Common myeloid progenitor, CD34-positive (primary cell): ENCODE measurements at places on chromosomes 5 and 9.

- H3K27ac ChIP-seq, result no peak overlapping the region
- H3K27me3 ChIP-seq, result no peaks in the 10 kb centered on the region
- no peak overlapping the region for H3K4me3 ChIP-seq
Observed at GRCh38 chr5:39394946-39395345, 29.8 kb downstream of the DAB2 start.

GRCh38 chr5:4058899-4059298, 463.3 kb downstream of the IRX1 start:
- H3K4me3 ChIP-seq, result no peak overlapping the region
- no peaks in the 10 kb centered on the region for H3K4me1 ChIP-seq
- no peaks in the 10 kb centered on the region for H3K27me3 ChIP-seq
- no peak for DNase-seq

DNA sequence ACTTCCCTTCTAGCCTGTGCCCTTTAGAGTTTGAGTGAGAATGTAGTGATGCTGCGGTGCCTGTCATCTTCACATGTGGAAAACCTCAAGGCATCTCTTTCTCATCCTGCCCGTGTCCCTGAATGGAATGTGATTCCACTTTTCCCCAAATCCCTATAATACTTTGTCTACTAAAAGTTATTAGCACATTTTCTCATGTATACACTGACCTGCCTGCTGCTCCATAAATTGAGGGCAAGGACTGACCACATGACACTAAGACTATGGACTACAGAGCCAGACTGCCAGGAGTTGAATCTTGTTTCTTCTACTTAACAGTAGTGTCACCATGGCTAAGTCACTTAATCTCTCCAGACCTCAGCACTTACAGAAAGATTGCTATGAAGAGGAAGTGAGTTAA, 93.0 kb downstream of the TEK start:
- H3K27me3 ChIP-seq, result no peaks in the 10 kb centered on the region
- no peak overlapping the region for H3K27ac ChIP-seq
- no peaks in the 10 kb centered on the region for H3K4me1 ChIP-seq
- no peaks in the 10 kb centered on the region for H3K36me3 ChIP-seq
- no peak for DNase-seq

GRCh38 chr5:170603578-170604565, 100.1 kb downstream of the KCNIP1 start:
- H3K27ac ChIP-seq, result no peak overlapping the region
- H3K4me3 ChIP-seq, result no peak overlapping the region
- no peaks in the 10 kb centered on the region for H3K36me3 ChIP-seq
- peaks cover 7% of the 10 kb centered on the region for H3K4me1 ChIP-seq

GRCh38 chr9:99778836-99779235, 42.8 kb upstream of the NR4A3 start:
- no peak for DNase-seq
- H3K4me1 ChIP-seq, result peaks cover 4% of the 10 kb centered on the region
- H3K27ac ChIP-seq, result no peak overlapping the region
- H3K4me3 ChIP-seq, result no peak overlapping the region
- no peaks in the 10 kb centered on the region for H3K36me3 ChIP-seq

DNA sequence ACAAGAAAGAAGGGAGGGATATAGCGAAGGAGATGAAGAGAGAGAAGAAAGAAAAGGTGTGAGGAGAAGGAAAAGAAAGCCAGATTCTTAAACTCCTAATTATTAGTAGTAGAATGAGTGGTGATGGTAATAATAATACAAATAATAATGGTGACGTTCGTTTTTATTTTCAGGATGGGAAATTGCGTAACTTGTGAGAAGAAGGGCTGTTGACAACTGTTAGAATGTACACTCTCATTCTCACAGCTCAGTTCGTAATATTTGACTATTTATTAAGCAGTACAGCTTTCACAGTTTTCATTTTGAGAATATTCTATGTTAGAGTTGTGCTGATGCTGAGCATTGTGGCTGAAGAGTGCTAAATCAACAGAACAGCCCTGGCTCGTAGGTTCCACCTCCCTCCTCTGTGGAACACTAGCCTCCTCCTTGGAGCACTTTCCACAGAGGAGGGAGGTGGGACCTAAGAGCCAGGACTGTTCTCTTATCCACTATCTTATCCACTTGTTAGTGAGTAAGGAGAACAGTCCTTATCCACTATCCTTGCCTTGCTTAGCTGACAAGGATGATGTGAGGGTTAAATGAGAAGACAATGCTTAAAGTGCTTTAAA, 258.3 kb upstream of the VLDLR start:
- H3K27ac ChIP-seq, result no peak overlapping the region
- no peaks in the 10 kb centered on the region for H3K36me3 ChIP-seq
- no peak overlapping the region for H3K4me3 ChIP-seq
- peaks cover 3% of the 10 kb centered on the region for H3K27me3 ChIP-seq
- DNase-seq, result no peak

GRCh38 chr9:36011379-36011778, 25.3 kb upstream of the RECK start:
- H3K27me3 ChIP-seq, result no peaks in the 10 kb centered on the region
- no peak overlapping the region for H3K27ac ChIP-seq
- no peaks in the 10 kb centered on the region for H3K4me1 ChIP-seq
- H3K36me3 ChIP-seq, result no peaks in the 10 kb centered on the region
- DNase-seq, result no peak

- DNase-seq, result no peak
- no peaks in the 10 kb centered on the region for H3K36me3 ChIP-seq
- no peaks in the 10 kb centered on the region for H3K4me1 ChIP-seq
- H3K4me3 ChIP-seq, result no peak overlapping the region
Observed at GRCh38 chr9:94079236-94079635, 5.0 kb upstream of the PTPDC1 start.

- H3K4me3 ChIP-seq, result no peak overlapping the region
- no peak overlapping the region for H3K27ac ChIP-seq
- no peaks in the 10 kb centered on the region for H3K27me3 ChIP-seq
- no peak for DNase-seq
- peaks cover 8% of the 10 kb centered on the region for H3K4me1 ChIP-seq
Observed at GRCh38 chr5:179166171-179166885, 106.2 kb downstream of the ZNF354C start.

- no peak within 1 kb of the TSS for H3K27ac ChIP-seq
- peaks cover 2% of the 10 kb centered on the region for H3K4me1 ChIP-seq
- H3K36me3 ChIP-seq, result no peaks in the 10 kb centered on the region
- no peak within 1 kb of the TSS for H3K4me3 ChIP-seq
- no peaks in the 10 kb centered on the region for H3K27me3 ChIP-seq
Observed at GRCh38 chr9:133609311-133610098, at the start of gene FAM163B. Gene FAM163B (minus strand): TSS chr9:133609389. CDS start chr9:133580223, 29,166 bp downstream.

GRCh38 chr9:77544546-77544945, 103.6 kb downstream of the GNA14 start:
- H3K4me1 ChIP-seq, result no peaks in the 10 kb centered on the region
- H3K36me3 ChIP-seq, result no peaks in the 10 kb centered on the region
- no peaks in the 10 kb centered on the region for H3K27me3 ChIP-seq
- DNase-seq, result no peak
- H3K4me3 ChIP-seq, result no peak overlapping the region

DNA sequence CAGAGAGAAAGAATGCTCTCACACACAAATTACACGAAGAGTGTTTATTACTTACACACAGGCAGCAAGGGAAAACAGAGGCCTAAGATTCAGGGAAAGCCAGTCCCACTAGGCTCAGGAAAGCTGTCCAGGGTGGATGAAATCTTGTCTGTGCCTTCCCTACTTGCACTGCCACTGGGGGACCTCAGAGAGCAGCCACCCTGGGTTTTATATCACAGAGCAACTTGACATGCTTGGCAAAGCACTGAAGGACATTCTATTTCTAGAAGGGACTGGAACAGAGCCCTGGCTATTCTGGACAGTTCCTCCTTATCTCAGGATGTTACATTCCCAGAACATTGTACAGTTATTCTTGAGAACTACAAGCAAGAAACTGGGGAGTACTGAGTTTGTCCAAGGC, 7.5 kb upstream of the PRSS3 start:
- no peak for DNase-seq
- H3K4me3 ChIP-seq, result no peak overlapping the region
- no peaks in the 10 kb centered on the region for H3K36me3 ChIP-seq
- H3K27ac ChIP-seq, result no peak overlapping the region
- H3K4me1 ChIP-seq, result no peaks in the 10 kb centered on the region

GRCh38 chr9:135902655-135903357, 4.5 kb downstream of the CAMSAP1 start:
- H3K27ac ChIP-seq, result no peak overlapping the region
- no peak for DNase-seq
- peaks cover 2% of the 10 kb centered on the region for H3K27me3 ChIP-seq

GRCh38 chr5:135671966-135672365, 93.2 kb upstream of the CXCL14 start:
- H3K27ac ChIP-seq, result no peak overlapping the region
- no peaks in the 10 kb centered on the region for H3K27me3 ChIP-seq
- no peak for DNase-seq
- no peaks in the 10 kb centered on the region for H3K36me3 ChIP-seq
- peak overlapping the region; percentile 14 for H3K4me3 ChIP-seq

DNA sequence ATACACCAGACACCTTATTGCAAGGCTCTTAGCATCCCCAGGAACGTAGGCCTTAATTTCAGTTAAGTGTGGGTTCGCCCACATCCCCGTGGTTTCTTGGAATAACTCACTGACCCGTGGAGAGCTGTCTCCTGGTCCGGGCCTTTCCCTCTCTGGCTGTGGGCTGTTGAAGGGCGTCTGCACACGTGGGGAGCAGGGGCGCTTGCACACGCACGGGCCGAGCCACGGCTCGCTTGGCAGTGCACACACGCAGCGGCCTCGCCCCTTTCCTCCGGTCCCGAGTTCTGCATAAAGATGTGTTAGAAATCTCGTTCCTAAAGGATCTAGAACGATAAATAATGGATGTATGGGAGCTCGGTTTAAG, 141.9 kb downstream of the PBX3 start:
- H3K36me3 ChIP-seq, result no peaks in the 10 kb centered on the region
- H3K27me3 ChIP-seq, result no peaks in the 10 kb centered on the region
- DNase-seq, result peak; percentile 23

DNA sequence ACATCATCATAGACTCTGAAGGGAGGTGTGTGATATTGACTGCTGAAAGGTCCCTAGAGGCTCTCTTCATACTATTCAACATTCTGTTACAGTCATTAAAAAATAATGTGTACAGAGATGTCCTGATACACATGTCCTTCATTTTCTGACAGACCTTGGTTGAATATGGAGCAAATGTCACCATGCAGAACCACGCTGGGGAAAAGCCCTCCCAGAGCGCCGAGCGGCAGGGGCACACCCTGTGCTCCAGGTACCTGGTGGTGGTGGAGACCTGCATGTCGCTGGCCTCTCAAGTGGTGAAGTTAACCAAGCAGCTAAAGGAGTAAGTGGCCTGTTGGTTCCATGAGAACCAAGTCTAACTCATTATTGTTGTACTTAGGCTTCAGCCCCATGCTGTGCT, 132.4 kb downstream of the SNCAIP start:
- DNase-seq, result no peak
- H3K4me1 ChIP-seq, result no peaks in the 10 kb centered on the region
- H3K27me3 ChIP-seq, result no peaks in the 10 kb centered on the region
- no peak overlapping the region for H3K27ac ChIP-seq

DNA sequence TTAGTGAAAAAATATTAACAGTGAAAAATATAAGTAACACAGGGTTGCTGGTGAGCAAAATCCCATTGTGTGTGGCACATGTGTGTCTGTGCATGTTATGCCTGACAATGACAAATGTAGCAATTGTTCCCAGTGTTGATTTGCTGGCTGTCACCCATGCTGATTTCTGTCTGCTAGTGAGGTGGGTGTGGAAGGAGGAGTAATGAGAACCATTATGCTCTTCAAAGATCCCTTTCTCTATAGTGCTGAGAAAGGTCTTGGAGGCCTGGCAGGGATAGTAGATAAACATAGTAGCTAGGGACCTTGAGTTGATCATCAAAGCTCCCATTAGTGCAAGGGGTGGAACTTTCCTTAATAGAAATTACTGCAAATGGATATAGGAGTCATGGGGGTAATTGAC, 152.5 kb upstream of the CLINT1 start:
- no peak for DNase-seq
- H3K27me3 ChIP-seq, result peaks cover 5% of the 10 kb centered on the region
- no peaks in the 10 kb centered on the region for H3K36me3 ChIP-seq
- no peak overlapping the region for H3K27ac ChIP-seq
- no peak overlapping the region for H3K4me3 ChIP-seq

DNA sequence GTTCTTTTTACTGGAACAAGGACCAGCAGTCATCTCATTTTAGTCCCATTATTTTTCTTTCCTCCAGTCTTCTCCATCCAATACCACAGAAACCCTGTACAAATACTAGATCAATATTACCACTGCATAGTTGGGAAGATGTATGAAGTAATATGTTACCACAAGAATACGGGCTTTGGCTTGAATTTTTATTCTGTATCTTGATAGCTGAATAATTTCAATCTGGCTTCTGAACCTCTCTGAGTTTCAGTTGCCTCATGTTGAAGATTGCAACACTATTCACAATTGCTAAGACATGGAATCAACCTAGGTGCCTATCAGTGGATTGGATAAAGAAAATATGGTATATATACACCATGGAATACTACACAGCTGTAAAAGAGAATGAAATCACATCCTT, 82.9 kb downstream of the SGCD start:
- no peak overlapping the region for H3K4me3 ChIP-seq
- no peaks in the 10 kb centered on the region for H3K36me3 ChIP-seq
- H3K27ac ChIP-seq, result no peak overlapping the region
- no peaks in the 10 kb centered on the region for H3K4me1 ChIP-seq
- no peaks in the 10 kb centered on the region for H3K27me3 ChIP-seq

GRCh38 chr9:87887661-87888480, 5.2 kb downstream of the SPATA31E1 start:
- no peaks in the 10 kb centered on the region for H3K36me3 ChIP-seq
- no peaks in the 10 kb centered on the region for H3K4me1 ChIP-seq
- no peak overlapping the region for H3K27ac ChIP-seq
- no peak overlapping the region for H3K4me3 ChIP-seq

- no peak overlapping the region for H3K27ac ChIP-seq
- H3K27me3 ChIP-seq, result no peaks in the 10 kb centered on the region
- no peaks in the 10 kb centered on the region for H3K36me3 ChIP-seq
- no peak overlapping the region for H3K4me3 ChIP-seq
- DNase-seq, result no peak
- no peaks in the 10 kb centered on the region for H3K4me1 ChIP-seq
Observed at GRCh38 chr5:12399868-12400267, 495.6 kb upstream of the CTNND2 start.

GRCh38 chr9:125387861-125388524, 126.4 kb downstream of the GAPVD1 start:
- no peaks in the 10 kb centered on the region for H3K4me1 ChIP-seq
- no peaks in the 10 kb centered on the region for H3K27me3 ChIP-seq
- no peaks in the 10 kb centered on the region for H3K36me3 ChIP-seq
- no peak overlapping the region for H3K4me3 ChIP-seq

DNA sequence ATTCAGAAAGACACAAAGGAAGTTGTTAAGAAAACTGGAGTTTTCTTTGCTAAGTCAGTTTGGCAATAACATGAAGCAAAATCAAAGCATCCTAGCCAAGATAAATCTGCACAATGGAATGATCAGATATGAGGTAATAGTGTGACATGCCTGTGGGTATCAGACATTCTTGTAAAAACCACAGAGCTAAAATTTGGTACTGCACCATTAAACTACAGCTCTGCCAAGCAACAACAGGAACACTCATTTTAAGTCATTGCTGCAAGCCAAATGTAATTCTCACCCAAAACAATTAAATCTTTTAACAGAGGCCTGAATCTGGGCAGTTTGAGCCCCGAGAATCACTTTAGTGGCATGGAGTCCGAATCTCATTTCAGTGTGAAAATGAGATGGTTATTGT, 96.6 kb downstream of the VCAN start:
- DNase-seq, result peak; percentile 8
- H3K27ac ChIP-seq, result no peak overlapping the region
- no peaks in the 10 kb centered on the region for H3K36me3 ChIP-seq
- no peak overlapping the region for H3K4me3 ChIP-seq
